ENCODE measurements at places on chromosomes 4 and X.
A peak's percentile ranks its signal among the peaks of the same experiment; 100 is the strongest.

DNA sequence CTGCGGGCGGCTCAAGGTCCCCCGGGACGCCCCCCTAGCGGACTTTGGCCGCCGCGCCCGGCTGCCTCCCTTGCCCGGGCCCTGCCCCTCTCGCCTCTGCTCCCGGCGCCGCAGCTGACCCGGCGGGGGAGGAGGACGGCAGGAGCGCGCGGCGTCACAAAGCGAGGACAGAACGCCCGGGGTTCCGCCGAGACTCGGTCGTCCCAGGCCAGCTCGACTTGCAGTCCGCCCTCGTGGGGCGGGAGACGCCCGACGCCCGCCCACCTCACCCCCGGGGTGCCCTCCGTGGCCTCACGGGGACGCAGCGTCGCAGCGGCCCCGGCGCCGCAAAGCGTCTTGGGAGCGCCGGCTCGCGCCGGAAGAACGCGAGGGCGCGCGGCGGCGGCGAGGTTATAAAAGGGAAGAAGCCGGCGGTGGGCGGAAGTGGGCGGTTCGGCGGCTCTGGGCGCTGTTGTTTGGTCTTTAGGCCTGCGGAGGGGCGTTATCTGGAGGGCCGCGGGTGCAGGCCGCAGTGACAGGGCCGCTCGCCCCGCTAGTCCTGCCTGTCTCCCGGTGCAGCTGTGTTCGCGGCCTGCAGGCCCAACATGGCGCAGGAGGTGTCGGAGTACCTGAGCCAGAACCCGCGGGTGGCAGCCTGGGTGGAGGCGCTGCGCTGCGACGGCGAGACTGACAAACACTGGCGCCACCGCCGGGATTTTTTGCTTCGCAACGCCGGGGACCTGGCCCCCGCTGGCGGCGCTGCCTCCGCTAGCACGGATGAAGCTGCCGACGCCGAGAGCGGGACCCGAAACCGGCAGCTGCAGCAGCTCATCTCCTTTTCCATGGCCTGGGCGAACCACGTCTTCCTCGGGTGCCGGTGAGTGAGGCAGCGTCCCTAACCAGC, at the start of gene CDKN2AIP:
Gene CDKN2AIP (plus strand): TSS at position 423 of the 883 bp plus-strand sequence. CDS start 162 bp downstream, at position 585.
- peak; percentile 87 for DNase-seq

DNA sequence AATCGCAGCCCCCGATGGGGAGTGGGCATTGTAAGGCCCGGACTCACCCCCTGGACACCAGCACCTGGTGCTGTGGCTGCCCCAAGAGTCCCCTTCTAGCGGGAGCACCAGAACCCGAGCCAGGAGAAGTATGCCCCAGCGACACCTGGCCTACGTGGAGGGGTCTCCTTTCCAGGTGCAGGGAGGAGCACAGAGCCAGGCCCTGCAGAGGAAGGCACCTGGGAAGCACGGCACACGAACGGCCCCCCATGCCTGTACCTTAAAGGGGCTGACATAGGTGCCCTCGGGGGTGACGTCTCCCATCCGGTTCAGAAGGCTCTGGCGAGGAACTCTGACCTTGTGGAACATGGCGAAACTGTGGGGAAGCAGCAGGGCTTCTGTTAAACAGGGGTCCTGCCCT, 41.2 kb downstream of the ACOX3 start:
- DNase-seq, result no peak

- DNase-seq, result no peak
Observed at GRCh38 chrX:48798318-48798717, 3.5 kb upstream of the HDAC6 start.

DNA sequence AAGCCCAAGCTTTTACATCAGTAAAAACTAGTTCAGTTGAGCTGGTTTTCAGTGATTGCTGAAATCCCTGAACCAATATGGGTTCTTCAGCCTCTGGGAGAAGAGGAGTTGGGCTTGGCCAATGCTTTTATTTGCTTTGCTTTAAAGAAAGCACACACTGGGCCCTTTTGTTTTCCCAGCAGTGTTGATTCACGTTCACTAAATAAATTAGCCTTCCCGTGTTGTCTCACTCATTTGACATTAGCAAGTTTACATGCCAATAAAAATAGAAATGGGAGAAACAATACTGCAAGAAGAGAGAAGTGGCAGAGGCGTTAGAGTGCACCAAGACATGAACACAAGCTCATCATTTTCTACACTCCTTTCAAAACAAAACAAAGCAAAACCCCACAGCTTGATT, 136.2 kb downstream of the SHROOM3 start:
- no peak for DNase-seq

DNA sequence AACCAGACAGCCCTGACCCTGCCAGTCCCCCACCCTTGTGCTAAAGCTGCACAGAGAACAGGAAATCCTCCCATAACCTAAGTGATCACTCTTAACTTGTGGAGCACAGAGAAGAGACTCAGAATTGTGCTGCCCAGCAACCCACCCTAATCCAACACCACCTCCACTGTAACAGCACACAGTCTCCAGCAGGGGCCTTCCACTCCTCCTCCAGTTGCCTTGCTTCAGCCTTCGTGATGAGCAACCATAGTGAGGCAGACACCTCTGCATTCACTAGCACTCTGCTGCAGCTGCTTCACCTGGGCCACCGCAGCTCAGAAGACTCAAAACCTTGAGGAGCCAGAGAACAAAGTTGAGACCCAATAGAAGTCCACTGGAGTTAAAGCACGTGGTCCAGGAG, 7.9 kb upstream of the UGT2B4 start:
- no peak for DNase-seq

GRCh38 chrX:154373340-154374306, 811 bp downstream of the FLNA start:
- DNase-seq, result peak; percentile 70

DNA sequence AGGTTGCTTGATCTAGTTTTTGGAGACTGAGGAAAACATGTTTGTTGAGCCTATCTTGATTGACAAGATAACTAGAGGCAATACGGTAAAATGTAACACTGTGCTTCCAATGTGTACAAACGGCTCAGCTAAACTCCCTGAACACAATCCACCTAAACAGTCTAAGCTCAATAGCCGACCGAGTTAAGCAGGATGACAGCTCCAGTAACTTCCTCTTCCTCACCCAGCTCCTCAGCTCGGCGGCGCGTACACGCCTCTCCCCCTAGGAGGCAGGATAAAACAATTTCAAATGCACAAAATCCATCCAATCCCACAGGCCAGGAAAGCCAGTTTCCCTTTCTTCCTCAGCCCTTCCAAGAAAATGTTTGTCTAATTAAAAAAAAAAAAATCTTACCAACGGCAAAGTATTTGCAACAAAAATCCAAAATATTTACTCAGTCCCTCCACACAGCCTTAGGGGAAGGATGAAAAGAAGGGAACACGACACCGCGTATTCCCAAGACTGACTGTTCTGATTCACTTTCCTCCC, 1.0 kb downstream of the CNOT6L start:
- peak; percentile 81 for DNase-seq

GRCh38 chrX:150731795-150732194, 38.6 kb downstream of the MTMR1 start:
- no peak for DNase-seq

DNA sequence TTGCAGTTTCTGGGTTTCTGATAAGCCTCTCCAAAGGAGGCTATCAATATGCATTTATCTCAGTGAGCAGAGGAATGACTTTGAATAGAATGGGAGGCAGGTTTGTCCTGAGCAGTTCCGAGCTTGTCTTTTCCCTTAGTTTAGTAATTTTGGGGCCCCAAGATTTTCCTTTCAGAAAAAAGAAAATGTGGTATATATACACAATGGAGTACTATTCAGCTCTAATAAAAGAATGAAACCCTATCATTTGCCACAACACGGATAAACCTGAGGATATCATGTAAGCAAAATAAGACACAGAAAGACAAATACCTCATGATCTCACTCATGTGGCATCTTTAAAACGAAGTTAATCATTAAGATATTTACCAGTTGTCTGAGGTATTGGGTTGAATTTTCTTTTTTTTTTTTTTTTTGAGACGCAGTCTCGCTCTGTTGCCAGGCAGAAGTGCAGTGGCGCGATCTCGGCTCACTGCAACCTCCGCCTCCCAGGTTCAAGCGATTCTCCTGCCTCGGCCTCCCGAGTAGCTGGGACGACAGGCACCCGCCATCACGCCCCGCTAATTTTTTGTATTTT, 540 bp downstream of the ZNF721 start:
- DNase-seq, result no peak

DNA sequence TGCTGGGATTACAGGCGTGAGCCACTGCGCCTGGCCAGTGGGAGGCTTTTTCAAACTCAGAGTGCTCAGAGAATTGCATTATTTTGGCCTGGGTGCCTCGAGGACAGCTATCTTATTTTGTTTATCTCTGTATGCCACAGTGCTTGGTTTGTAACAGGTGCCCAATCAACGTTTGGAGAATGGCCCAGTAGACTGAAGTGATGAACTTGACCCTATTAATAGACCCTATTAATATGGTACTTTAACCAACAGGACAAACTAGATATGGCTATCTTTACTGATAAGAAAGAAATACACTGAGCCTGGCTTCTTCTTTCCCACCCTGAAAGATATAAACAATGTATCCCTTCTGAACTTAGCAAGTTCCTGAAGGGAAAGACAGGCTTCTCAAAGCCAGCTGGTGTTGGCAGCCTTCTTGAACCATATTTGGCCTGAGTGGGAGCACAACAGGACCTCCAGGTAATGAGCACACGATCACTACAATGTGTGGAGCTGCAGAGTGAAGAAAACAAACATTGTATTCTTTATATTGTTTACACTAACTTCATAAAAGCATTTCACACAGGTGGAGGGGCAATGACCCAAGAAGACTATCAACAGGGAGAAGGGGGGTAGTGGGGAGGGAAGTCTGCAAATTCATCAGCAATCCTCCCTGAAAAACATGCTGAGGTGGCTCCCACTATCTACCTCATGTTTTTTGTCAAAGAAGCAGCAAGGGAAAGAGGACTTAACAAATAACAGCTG, 41.7 kb downstream of the PRPS1 start:
- DNase-seq, result no peak

- no peak for DNase-seq
Observed at GRCh38 chr4:143384381-143384994, 47.8 kb downstream of the GAB1 start.

DNA sequence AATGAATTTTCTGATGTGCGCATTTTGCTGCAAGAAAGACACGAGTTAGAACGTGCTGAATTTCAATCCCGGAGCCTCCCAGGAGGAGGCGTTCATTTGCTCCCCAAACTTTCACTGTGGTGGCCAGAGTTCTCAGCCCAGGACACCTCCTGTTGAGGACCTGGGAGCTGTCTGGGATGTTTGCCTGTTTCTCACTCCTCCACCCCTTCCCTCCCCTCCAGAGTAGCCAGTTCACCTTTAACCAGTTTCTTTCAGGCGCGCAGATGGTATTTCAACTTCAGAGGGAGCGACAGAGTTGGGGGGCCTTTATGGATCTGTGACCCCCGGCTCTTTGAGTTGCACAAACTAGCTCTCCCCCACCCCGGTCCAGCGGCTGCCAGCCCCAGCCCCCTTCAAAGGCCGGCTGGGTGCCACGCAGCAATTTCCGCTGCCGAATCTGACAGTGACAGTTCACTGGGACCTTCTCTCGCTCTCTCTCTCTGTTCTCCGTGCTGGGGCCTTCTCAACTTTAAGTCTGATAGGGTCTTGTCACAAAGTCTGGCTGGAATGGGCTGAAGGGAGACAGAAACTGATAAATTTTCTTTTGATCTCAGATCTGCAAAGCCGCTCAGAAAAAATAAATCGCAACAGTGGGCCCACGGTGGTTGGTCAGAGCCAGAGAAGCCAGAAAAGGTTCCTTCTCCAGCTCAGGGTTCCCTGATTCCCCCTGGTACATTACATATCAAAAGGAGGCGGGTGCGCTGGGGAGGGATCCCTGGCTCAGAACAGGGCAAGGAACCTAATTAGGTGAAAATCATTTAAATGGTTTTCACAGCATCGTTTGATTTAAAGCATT, 100.0 kb upstream of the STX18 start:
- DNase-seq, result no peak

GRCh38 chrX:71128915-71129765, 10.7 kb downstream of the MED12 start:
- DNase-seq, result peak; percentile 40

- DNase-seq, result no peak
Observed at GRCh38 chr4:189835505-189835904, 105.2 kb upstream of the FRG1 start.

GRCh38 chrX:47218920-47219815, 687 bp downstream of the CDK16 start:
- DNase-seq, result no peak

- no peak for DNase-seq
Observed at GRCh38 chr4:41715155-41715554, 33.4 kb downstream of the PHOX2B start.

- peak; percentile 73 for DNase-seq
Observed at GRCh38 chr4:15457406-15458201, 12.1 kb upstream of the CC2D2A start.

DNA sequence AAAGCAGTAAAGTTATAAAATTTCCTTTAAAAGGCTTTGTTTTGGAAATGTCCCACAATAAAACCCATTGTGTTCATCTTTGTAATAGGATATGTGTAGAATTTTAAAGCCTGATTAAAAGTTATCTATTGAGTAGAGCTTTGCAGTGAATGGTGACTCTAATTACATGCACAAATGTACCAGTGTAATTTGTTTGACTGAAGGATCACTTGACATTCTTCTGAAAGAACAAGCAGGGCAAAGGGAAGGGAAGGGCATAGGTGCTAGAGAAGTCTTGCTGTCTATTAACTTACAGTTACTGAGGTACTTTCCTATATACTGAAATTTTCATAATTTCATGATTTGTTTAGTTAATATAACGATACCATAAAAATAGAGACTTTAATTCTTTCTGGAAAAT, 70.8 kb downstream of the STIM2 start:
- DNase-seq, result no peak

GRCh38 chrX:113726009-113726408, 857.9 kb upstream of the HTR2C start:
- no peak for DNase-seq

- DNase-seq, result no peak
Observed at GRCh38 chr4:174528226-174528625, 5.9 kb upstream of the HPGD start.

Data from skin of body (tissue), 3 donors.